Brain pericyte (primary cell): ENCODE measurements at places on chromosomes 1 and 21.

GRCh38 chr1:181669246-181669645, 185.9 kb downstream of the CACNA1E start:
- DNase-seq: no peak

DNA sequence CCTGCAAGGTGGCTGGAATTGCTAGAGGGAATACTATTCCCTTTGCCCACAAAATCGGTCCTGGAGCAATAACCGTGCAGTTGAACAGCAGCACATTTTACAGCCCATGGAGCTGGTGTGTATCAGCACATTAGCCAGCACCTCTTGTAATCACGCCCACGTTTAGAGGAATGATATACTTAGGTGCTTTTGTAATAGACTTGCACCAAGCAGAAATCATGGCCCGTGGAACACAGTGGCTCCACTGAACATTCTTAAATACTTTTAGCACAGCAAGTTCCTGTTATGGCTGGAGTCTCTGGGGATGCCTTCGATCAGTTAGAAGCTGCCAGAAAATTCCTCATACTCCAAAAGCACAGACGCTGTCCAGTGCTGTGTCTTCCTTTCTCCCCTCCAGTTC, 218.1 kb upstream of the FAM78B start:
- no peak for DNase-seq

- DNase-seq: no peak
Measured at GRCh38 chr1:226736908-226737818, 1.9 kb downstream of the ITPKB start.

GRCh38 chr1:14027099-14027498, 327.1 kb downstream of the PRDM2 start:
- no peak for DNase-seq

DNA sequence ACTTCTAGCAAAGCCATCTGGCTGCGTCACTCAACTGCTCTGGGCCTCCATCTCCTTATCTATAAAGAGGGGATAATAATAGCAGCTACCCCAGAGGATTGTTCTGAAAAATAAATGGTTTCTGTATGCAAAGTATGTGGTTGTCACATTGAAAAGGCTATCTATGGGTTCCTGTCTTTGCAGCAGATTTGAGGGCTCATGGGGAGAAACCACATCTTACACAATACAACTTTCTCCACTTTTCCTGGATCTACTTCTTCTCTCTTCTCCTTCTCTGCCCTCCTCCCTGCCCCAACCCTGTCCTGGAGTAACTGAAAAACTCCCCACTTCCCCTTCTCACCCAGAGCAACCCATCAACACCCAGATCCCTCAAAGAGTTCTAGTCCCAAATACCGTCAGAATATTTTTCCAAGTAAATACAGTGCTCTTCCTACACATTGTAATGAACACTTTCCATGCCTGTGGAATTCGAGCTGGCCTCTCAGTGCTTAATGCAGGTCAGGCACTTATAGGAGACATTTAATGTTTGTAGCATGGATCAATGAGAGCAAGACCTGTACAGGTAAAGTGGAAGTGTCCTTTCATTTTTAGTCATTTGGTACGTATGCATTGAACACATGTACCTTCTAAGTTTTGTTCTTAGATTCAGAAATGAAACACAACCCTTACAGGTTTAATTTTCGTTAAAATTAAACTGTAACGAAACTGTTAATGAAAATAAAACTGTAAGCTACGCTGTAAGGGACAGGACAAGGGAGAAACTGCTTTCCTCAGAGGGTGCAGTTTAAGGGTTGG, 131.9 kb downstream of the AK5 start:
- DNase-seq: no peak

- DNase-seq: no peak
Measured at GRCh38 chr1:226630592-226630991, 82.0 kb downstream of the STUM start.

- no peak for DNase-seq
Measured at GRCh38 chr1:10339815-10340214, 59.0 kb upstream of the PGD start.

- DNase-seq: no peak
Measured at GRCh38 chr1:25560788-25561187, 17.4 kb downstream of the LDLRAP1 start.

DNA sequence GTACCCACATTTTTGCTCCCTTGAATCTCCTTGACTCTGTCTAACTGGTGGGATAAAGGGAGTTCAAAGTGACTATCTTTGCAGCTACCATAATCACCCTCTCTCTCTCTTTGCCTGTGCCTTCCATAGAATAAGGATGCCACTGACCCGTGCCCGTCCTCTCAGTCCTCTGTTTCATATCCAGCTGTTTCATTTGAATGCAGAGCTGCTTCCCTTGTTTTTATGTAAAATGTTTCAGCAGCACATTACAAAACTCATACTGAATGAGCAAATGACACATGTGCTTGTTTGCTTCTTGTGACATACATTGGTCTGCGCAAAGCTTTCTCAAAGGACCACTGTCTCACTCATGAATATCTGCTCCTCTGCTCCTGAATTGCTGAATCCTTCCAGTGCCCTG, 38.4 kb downstream of the CDC42 start:
- DNase-seq: no peak

- no peak for DNase-seq
Measured at GRCh38 chr1:182770232-182770631, 19.3 kb upstream of the NPL start.

GRCh38 chr1:172914501-172915144, 136.1 kb downstream of the TNFSF18 start:
- no peak for DNase-seq

GRCh38 chr1:246919902-246920301, 11.8 kb downstream of the AHCTF1 start:
- no peak for DNase-seq

GRCh38 chr1:228000416-228000815, 6.4 kb upstream of the WNT3A start:
- DNase-seq: no peak

DNA sequence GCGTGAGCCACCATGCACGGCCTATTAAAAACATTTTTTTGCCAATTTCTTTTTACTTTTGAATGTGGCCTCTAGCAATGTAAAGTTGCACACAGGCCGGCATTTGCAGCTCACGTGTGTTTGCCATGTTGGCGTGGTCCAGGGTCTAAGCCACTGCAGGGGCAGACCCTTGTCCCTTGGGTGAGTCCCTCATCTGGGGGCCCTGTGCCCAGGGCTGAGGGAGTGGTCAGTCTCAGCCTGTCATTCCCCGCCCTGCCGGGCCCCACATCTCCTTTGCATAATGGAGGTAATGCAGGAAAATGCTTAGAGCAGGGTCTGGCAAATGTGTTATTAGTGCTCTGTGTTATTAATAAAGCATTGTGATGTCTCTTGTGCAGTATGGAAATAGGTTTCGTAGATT, 16.9 kb downstream of the AGPAT3 start:
- no peak for DNase-seq

- no peak for DNase-seq
Measured at GRCh38 chr1:36492491-36492890, 9.8 kb upstream of the CSF3R start.

GRCh38 chr1:187226396-187226795, 397.6 kb downstream of the PLA2G4A start:
- DNase-seq: no peak

DNA sequence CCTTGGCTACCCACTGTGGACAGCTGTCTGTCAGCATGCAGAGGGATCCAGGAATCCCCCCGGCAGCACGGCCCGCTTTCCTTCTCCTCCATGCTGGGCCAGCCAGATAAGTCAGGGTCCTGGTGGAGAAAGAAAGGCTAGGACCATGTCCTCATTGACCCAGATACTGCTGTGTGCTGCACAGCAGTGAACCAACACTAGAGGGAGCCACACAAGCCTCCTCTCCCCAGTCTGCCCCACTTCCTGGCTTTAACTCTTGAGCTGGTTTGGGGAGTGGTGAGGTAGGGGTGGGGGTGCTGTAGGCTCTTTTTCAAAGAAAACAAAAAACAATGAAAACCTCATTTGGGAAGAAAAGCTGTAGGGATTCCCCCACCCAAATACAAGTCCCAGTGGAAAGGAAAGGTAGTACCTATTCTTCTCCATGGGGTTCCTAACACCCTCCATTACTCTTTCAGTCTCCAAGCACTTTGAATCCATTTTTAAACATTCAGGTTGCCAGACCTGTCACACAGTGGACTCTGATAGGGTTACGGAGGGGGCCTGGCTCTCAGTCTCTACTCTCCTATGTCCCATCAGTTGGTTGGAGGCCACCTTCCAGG, 84.9 kb upstream of the CD1D start:
- DNase-seq: no peak

DNA sequence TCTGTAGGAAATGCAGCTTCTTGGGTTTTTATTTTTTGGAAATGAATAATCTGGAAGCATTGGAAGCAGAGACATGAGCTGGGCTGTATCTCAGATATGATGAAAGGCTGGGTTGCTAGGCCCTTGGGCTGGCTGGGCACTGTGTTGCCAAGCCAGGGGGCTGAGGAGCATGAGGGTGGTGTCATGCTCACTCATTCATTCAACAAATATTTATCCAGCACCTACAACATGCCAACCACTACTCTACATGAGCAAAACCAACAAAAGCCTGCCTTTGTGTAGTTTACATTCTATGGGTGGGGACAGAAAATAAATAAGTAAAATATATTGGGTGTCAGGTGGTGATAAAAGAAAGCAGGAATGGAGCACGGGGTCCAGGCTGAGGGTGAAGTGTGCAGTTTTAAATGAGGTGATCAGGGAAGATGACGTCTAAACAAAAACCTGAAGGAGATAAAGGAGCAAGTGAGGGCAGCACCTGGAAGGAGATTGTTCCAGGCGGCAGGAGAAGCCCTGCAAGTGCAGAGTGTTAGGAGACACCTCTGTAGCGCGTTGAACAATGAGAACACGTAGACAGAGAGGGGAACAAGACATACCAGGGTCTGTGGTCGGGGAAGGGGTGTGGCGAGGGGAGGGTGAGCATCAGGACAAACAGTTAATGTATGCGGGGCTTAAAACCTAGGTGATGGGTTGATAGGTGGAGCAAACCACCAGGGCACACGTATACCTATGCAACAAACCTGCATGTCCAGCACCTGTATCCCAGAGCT, 10.9 kb downstream of the TAGLN2 start:
- no peak for DNase-seq

DNA sequence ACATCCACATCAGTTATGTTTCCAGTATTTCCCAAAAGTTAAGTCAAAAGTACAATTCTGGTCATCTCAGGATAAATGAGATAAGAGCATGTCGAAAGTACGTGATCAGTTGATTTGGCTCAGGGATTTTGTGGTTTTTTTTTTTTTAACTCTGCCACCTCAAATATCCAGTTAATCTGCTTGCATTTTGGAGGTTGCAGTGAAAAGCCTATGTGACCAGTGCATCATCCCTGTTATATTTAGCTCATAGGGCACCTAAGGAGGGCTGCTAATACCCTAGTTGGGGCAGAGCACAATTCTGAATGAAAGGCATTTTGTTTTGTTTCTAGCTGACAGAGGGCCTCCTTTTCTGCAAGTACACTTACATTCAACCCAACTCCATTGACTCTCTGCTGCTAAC, 31.7 kb upstream of the RGS16 start:
- DNase-seq: no peak

GRCh38 chr1:101748077-101748476, 248.6 kb downstream of the OLFM3 start:
- DNase-seq: no peak

DNA sequence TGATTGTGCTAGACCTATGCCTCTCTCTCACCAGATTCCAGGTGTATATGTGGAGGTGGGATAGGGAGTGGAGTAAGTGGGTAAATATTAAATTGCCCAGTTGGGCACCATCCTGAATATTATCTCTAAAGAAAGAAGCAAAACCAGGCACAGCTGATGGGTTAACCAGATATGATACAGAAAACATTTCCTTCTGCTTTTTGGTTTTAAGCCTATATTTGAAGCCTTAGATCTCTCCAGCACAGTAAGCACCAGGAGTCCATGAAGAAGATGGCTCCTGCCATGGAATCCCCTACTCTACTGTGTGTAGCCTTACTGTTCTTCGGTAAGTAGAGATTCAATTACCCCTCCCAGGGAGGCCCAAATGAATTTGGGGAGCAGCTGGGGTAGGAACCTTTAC, at the start of gene FCER1A:
Gene FCER1A (plus strand): TSS at position 242 of the 400 bp plus-strand sequence. CDS start 29 bp downstream, at position 271.
- no peak for DNase-seq

GRCh38 chr1:221187174-221187573, 307.9 kb downstream of the HLX start:
- no peak for DNase-seq

GRCh38 chr1:58592522-58593134, 15.6 kb upstream of the TACSTD2 start:
- DNase-seq: no peak

DNA sequence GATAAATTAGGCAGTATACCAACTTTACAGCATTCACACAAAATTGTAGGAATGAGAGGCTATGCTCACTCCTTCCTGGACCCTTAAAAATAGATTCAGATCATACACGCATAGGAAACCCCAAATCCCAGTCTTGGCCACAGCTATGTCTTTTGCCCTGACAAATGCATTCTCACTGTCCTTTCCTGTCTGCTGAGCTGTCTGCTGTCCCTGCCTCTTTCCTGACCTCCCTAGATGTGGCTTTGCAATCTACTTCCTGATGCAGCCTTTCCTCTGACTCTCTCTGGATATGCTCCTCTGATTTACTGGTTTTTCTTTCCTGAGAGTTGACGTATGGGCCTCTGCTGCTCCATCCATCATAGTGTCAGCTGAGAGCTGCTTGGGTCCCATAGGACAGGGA, 59.8 kb upstream of the SLC35F3 start:
- DNase-seq: no peak

DNA sequence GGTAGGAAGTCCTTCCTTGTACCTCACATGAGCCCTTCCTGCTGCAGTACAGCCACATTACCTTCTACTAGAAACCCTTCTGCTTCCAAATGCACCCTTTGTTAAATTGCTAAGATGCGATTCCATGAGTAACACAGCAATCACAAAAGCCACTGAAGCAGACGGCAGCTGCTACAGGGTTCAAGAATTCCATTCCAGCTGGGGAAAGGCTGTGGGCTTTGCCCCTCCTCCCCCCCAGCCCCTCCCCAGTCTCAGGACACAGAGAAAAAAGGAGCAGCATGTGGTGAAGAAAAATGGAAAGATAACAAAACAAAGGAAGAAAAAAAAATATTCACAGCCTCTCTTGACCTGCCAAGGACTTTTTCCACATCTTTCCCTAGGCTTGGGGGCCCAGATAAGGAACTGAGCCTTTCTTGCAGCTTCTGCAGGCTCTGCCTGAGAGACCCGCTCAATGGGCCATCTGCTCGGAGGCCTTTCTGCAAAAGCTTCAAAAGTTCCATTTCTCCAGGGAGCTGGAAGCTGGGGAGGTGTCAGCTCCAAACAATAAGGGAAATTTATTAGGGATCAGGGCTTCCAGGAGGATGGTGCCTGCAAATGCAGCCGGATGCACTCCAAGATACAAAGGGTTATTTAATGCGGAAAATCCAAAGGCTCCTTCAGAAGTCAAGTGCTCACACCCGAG, 72.1 kb downstream of the SYT2 start:
- no peak for DNase-seq

- no peak for DNase-seq
Measured at GRCh38 chr1:109816175-109816811, 52.6 kb upstream of the EPS8L3 start.

DNA sequence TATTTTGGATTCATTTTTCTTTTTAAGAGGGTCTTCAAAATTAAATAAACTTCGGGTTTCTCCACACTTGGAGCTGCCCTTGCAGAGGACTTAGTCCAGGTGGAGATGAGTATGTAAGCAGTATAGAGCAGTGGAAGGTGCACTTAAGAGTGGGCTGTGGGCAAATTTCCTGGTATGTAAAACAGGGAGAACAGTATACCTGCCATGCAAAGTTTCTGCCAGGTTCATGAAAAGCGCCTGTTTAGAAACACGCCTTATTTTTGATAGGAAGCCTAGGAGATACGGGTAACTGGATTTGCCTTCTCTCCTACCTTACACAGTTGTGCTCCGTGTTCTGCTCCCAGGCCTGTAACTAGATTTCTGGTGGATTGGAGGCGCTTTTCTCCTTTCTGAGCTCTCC, 1.2 kb downstream of the KDM4A start:
- DNase-seq: no peak

GRCh38 chr1:240533154-240533780, 78.7 kb downstream of the GREM2 start:
- no peak for DNase-seq
